Activated T-helper 2 cell treated with anti-CD3 and anti-CD28 coated beads, Interferon-gamma antibody, Interleukin-2, Interleukin-4, amounts not matched to agents 10 μg/mL and 5 μg/mL and 100 μg/mL, durations not matched to agents 14 hours and 24 hours and 36 hours (primary cell): ENCODE measurements at places on chromosomes 11 and 22. TPM values are rescaled to one million over a fixed set of nuclear protein-coding genes. Genes with fewer than 3 reads are reported as not detected.

Gene ZP1
- total RNA-seq: not detected in 2 replicates

Gene PSMD13
- total RNA-seq: 255 and 258 TPM in 2 replicates

Gene PAMR1
- total RNA-seq: not detected in 2 replicates

Gene CABP7
- 0.05 TPM in 1 of 2 replicates, not detected in the other for total RNA-seq

Gene F2
- total RNA-seq: 0.11 TPM in 1 of 2 replicates, not detected in the other

Gene MGAT3
- 0.11 and 0.21 TPM in 2 replicates for total RNA-seq

Gene TSKU
- 13.7 and 15.3 TPM in 2 replicates for total RNA-seq

Gene MRGPRD
- not detected in 2 replicates for total RNA-seq

Gene CYB5R2
- total RNA-seq: 3.8 and 4.5 TPM in 2 replicates

Gene TYR
- total RNA-seq: not detected in 2 replicates

Gene KMT2A
- 61.6 and 64.2 TPM in 2 replicates for total RNA-seq

Gene OVCH2
- not detected in 2 replicates for total RNA-seq

Gene IFTAP
- 0.75 and 2.2 TPM in 2 replicates for total RNA-seq

Gene OR51L1
- not detected in 2 replicates for total RNA-seq

Gene PRSS23
- total RNA-seq: 4.5 and 5.4 TPM in 2 replicates

Gene ARHGAP42
- total RNA-seq: 0.16 TPM in 2 replicates

Gene ELFN2
- 0.11 TPM in 2 replicates for total RNA-seq

Gene SEZ6L
- not detected in 2 replicates for total RNA-seq

Gene E2F8
- 24.0 TPM in 2 replicates for total RNA-seq

Gene PHOX2A
- not detected in 2 replicates for total RNA-seq

Gene TMEM218
- total RNA-seq: 17.9 and 18.1 TPM in 2 replicates

Gene OR8J3
- not detected in 2 replicates for total RNA-seq

Gene EIF3L
- 462 and 480 TPM in 2 replicates for total RNA-seq

Gene ESAM
- 0.18 and 0.23 TPM in 2 replicates for total RNA-seq

Gene C11orf86
- total RNA-seq: not detected in 2 replicates

Gene DRICH1
- total RNA-seq: 0.50 and 0.57 TPM in 2 replicates

Gene DDX25
- total RNA-seq: not detected in 2 replicates

Gene CAPN5
- 0.32 and 0.55 TPM in 2 replicates for total RNA-seq

Gene MMP12
- total RNA-seq: not detected in 2 replicates

Gene BTBD10
- 22.6 and 24.9 TPM in 2 replicates for total RNA-seq

Gene SLC22A25
- total RNA-seq: not detected in 2 replicates

Gene CD3E
- total RNA-seq: 518 and 529 TPM in 2 replicates

Gene GRAMD4
- 90.8 and 91.6 TPM in 2 replicates for total RNA-seq

Gene TSPAN32
- 4.6 and 4.8 TPM in 2 replicates for total RNA-seq

Gene TRIM51
- not detected in 2 replicates for total RNA-seq

Gene SYT12
- not detected in 2 replicates for total RNA-seq

Gene HSPB2
- total RNA-seq: not detected in 2 replicates

Gene PVALB
- total RNA-seq: not detected in 2 replicates

Gene DNAJB7
- total RNA-seq: not detected in 2 replicates

Gene OR5B12
- total RNA-seq: not detected in 2 replicates

Gene FOSL1
- total RNA-seq: 24.0 and 25.9 TPM in 2 replicates

Gene EMSY
- 31.5 and 32.0 TPM in 2 replicates for total RNA-seq

Gene SLN
- total RNA-seq: not detected in 2 replicates

Gene FIBIN
- total RNA-seq: not detected in 2 replicates

Gene SYT7
- 0.09 and 0.30 TPM in 2 replicates for total RNA-seq

Gene TMEM45B
- total RNA-seq: 0.27 and 0.39 TPM in 2 replicates
